GM19239 (cell line): ENCODE measurements at places on chromosomes 11 and 22.

DNA sequence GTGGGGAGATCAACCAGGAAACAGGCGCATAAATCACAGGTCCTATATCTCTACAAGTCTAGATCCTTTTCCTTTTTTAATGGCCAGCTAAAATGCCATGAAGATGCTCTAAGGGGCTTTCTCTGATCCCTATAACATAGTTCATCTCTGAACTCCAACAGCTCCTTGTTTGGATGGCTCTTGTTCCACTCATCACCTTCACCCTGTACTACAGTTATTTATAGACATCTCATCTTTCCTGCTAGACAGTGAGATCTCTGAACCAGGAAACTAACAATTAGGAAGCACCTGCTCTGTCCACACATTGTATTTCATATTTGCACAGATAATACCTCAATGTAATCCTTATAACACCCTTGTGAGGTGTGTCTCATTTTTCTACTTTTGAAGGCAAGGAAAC lies 31.6 kb downstream of the KCNA4 start:
- DNase-seq = no peak

DNA sequence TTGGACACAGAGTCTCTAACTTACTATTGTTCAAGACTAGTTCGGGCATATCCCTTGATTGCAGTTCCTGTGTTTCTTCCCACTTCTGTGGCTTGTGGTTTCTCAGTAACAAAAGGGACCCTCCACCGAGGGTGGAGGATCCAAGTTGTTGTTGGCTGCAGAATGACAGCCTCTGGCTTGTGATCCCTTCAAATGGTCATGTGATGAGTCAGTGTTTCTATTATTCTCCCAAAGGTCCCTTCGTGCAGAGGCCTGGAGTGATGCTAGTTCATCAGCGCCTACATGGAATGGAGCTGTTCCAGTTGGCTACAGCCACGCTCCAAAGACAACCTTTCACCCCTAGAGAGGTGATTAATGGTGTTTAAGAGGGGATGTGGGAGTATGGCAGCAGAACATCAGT lies 2.6 kb upstream of the VWCE start:
- no peak for DNase-seq

- no peak for DNase-seq
Measured at GRCh38 chr11:69947059-69947792, 128.0 kb upstream of the FGF3 start.

DNA sequence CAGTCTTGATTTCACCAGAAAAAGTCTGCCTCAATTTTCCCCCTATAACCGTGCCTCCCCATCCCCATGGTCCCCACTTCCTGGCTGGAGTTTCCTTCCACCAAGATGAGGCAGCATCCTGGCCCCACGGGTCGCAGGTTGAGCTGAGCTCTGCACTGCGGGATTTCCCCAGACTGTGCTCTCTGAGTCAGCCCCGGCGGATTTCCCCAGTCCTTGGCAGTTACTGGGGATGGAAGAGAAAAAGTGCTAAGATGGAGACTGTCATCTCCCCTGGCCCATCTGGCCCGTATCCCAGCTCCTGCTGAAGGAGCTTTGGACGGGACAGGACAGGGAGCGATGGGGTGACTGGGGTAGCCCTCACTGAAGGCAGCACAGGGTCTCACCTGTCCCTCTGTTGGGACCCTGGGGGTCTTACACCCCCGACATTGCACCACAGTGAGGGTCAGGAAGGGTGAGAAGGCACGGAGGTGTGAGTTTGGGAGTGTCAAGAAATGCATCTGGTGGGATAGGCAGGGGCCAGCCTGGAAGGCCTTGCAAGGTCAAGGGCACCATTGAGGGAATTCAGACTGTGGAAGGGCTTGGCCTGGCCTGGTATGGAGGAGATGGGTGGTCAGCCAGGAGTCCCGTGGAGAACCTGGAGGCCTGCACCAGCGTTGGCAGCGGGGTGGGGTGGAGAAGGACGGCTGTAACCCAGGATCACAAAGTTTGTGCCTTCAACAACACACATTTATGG lies 36.5 kb downstream of the NADSYN1 start:
- DNase-seq = peak; percentile 54

DNA sequence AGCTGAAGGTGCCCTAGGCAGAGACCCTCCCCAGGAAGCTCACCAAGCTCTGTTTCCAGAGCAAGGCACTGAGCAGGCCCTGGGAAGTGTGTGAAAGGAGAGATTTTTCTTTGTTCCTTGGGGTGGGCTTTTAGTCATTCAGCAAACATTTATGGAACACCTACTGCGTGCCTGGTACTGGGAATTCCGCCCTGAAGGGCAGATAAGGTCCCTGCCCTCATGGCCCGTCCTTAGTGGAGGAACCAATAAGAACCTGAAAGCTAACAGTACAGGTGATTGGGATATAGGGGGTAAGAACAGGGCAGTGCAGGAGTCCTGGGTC lies 3.9 kb downstream of the TMEM134 start:
- no peak for DNase-seq

- no peak for DNase-seq
Measured at GRCh38 chr11:74734559-74734925, 3.3 kb upstream of the CHRDL2 start.

GRCh38 chr11:44286268-44286880 lies 23.6 kb downstream of the ALX4 start:
- DNase-seq = peak; percentile 77

GRCh38 chr22:45893516-45893915 lies 83.4 kb downstream of the WNT7B start:
- no peak for DNase-seq

GRCh38 chr11:123797114-123797513 lies 9.0 kb downstream of the OR6M1 start:
- no peak for DNase-seq
